ENCODE measurements at places on chromosomes 12 and 14.

GRCh38 chr14:103220982-103221641, 97.9 kb downstream of the TNFAIP2 start:
- DNase-seq = no peak

- no peak for DNase-seq
Measured at GRCh38 chr12:69844416-69844815, 19.4 kb downstream of the MYRFL start.

DNA sequence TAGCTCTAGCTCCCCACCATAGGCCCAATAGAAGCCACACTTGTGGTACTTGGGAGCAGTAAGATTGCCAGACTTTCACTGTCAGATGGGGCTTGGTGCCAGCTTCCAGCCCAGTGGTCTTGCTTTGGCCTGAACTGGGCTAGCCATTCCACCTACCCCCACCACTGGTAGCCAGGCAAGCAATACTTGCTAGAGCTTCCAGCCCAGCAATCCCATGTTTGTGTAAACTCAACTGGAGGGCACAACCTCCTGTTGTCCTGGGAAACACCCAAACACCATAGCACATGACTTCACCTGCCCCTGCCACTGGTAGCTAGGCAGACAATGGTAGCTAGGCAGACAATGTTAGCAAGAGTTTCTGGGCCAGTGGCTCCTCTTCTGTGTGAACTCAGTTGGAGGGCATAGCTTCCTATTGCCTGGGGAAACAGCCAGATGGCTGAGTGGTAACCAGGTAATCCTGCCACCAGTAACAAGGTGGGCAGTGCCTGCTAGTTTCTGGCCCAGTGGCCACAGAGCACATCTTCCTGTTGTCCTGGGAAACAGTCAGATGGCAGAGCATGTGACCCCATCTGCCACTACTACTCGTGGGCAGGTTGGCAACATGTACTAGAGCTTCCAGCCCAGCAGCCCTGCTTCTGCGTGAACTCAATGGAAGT, 5.6 kb upstream of the OR6C76 start:
- no peak for DNase-seq

- DNase-seq = no peak
Measured at GRCh38 chr12:9039397-9039977, 50.1 kb downstream of the KLRG1 start.

DNA sequence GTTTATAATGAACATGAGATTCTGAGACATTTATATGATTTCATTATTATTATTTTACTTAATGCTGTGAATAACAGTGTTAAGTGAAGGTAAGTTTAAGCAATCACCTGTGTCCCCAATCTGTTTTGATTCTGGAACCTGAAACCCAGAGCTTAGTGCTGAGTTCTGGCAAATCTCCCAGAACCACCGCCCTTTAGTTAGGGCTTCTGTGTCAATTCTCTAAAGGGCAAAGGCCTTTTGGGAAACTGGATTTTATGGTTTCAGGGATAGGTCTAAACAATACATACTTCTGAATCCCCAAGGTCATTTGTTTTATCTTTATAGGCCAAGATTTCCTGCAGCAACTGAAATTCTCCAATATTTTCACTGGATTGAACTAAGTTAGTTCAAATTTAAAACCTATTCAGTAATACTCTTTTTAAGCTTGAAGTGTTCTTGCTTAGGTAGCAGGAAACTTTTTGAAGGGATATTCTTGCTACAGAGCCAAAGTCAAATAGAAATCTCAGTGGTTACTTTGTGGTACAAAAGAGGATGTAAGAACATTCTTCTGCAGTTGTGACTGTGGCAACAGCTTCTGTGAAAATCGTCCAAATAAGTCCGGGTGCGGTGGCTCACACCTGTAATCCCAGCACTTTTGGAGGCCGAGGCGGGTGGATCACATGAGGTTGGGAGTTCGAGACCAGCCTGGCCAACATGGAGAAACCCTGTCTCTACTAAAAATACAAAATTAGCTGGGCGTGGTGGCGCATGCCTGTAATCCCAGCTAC, 10.0 kb upstream of the PKP2 start:
- no peak for DNase-seq

GRCh38 chr12:80165746-80166145, 66.4 kb downstream of the OTOGL start:
- DNase-seq = no peak

DNA sequence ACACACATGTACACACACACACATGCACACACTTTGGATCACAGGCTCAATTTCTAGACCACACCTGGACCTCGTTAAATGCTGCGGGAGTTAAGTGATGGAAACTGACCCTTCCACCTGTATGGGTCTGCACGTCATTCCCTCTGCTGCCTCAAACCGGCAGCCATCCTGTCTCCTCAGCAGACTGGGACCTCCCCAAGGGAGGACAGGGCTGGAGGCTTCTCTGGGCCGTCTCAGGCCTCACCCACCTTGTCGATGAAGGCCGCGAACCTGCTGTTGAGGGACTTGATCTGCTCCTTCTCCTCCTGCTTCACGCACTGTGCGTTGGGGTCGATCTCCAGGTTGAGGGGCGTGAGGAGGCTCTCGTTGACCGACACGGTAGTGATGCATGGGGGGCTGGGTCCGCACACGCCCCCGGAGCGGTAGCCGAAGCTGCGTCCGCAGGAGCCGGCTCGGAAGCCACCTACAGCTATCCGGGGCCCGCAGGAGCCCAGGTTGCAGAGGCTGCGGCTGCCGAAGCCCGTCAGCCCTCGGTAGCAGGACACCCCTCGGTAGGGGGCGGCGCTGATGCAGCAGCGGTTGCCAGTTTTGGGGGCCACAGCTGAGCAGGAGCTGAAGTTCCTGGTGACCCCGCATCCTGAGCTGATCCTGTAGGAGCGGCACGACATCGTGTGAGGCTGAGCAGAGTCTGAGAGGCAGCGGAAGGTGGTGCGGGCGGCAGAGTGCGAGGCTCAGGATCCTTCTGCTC, at the start of gene KRT85:
Gene KRT85, minus strand, starts transcription at position 744 of the 748 bp plus-strand sequence. Its CDS starts 76 bp downstream, at position 668.
- DNase-seq = no peak

- no peak for DNase-seq
Measured at GRCh38 chr14:23435543-23436326, at the start of gene MYH7. TSS of gene MYH7 (minus strand) at chr14:23435660. CDS start at chr14:23433732, 1,928 bp downstream.

All from COR-L47 (cell line).